ENCODE measurements at places on chromosomes 1 and 21.

DNA sequence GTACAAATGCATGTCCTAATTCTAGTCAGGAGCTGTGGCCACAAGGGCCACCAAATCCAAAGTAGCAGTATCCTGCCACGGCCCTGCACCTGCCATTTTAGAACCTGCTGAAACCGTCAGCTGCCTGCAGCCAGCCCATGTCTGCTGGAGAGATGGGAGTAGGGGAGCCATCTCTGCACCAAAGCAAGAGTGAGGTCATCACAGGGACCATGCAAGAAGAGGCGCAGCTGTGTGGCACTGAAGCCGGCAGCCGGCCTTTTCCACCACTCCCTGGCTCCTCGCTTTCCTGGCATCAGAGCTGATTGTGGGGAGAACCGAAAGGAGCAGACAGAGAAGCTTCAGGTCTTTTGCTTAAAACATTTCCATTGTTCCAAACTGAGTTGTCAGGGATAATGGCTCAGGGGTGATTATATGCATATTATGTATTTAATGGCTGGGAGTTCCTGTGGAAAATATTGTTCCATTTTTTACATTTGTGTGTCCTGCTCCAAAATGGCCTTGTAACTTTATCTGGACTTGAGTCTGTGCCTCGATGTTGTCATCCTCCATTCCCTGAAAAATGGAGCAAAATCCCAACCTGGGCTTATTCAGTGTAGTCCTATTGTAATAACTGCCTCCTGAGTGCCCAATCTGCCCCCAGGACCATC is 18.7 kb upstream of the NBL1 start:
- no peak for DNase-seq

- no peak for DNase-seq
Observed at GRCh38 chr1:225908013-225908640, 15.9 kb downstream of the PYCR2 start.

DNA sequence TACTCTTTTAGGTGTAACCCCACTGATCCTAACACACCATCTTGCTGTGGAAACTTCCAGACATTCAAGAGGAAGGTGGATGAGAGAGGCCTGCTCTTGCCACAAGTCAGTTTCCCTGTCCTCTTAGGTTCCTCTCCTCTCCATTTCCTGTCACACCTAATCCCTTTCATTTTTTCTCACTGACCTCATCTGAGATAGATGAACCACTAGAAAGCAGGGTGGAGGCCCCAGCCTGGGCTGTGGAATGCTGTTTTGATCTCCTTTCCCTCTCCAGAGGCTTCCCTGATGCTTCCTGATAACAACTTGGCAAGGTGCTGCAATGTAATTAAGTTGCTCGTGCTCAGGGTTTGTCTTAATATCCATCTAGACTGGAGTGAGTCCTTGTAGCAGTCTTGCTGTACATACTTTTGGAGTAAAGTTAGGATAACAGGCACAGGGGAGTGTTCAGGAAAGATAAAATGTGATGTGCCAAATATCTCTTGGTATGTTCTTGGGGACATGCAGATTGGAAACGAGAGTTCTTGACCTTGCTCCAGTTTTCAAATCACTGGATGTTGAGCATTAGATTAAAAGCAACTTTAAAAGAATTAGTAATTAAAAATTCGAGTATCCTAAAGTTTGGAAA is 11.2 kb downstream of the LRRC42 start:
- peak; percentile 56 for DNase-seq

DNA sequence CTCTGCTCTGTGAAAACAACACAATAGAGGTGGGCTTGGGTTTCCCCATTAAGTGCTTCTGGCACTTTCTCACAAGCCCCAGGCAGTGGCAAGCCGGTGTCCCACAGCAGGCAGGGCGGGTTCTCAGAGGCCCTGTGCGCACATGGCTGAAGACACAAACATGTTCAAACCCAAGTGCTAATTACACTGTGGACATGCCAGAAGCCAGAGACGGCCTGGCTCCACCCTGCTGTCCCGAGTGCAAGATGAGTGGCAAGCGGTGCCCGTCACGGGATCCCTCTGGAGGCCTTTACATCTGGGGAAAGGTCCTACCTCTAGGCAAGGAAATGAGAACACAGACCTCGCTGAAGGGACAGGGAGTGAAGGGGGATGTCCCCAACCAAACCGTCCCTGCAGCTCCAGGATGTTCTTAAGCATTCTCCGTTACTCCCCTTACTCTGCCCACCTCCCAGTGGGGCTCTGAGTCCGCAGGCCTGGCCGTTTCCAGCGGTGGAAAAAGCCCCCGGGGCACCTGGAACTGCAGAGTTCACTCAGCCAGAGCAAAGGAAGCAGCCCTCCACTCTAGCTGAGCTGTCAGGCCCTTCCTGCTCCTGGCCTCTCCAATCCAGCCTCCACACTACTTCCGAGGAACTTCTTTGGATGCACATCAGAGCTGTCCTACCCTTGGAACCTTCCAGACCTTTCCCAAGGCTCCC is 57.4 kb downstream of the SLC66A1 start:
- no peak for DNase-seq

DNA sequence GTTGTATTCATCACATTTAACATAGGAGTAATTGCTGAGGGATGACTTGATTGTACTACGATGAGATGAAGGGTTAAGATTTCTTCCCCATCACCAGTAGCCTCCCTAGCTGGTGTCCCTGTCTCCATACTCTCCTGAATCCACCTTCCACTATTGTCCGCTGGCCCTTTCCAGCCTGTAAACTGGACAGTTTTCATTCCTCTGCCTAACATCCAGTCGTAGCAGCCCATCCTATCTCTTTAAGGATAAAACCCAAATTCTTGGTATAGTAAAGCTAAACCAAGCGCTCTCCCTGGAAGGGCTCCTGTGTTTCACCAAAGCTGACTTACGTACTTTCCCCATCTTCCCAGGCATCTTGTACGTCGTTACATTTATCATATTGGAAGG is 670 bp downstream of the COX20 start:
- DNase-seq: no peak

DNA sequence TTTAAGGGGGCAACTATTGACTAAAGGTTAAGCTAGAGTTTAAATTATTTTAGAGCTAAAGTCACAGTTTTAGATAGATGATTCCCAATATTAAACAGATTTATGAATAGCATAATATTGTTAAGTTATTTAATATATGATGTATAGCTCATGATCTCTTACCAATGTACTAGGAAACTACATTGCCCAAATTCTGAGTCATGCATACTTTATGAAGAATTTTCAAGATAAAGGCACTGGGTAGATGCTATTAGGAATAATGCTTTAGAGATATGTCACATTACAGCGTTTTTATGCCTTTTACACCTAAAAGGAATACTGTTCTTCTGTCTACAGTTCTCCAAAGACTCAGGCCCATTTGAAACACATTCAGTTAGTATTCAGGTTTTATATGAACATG is 215.1 kb downstream of the NCAM2 start:
- no peak for DNase-seq

DNA sequence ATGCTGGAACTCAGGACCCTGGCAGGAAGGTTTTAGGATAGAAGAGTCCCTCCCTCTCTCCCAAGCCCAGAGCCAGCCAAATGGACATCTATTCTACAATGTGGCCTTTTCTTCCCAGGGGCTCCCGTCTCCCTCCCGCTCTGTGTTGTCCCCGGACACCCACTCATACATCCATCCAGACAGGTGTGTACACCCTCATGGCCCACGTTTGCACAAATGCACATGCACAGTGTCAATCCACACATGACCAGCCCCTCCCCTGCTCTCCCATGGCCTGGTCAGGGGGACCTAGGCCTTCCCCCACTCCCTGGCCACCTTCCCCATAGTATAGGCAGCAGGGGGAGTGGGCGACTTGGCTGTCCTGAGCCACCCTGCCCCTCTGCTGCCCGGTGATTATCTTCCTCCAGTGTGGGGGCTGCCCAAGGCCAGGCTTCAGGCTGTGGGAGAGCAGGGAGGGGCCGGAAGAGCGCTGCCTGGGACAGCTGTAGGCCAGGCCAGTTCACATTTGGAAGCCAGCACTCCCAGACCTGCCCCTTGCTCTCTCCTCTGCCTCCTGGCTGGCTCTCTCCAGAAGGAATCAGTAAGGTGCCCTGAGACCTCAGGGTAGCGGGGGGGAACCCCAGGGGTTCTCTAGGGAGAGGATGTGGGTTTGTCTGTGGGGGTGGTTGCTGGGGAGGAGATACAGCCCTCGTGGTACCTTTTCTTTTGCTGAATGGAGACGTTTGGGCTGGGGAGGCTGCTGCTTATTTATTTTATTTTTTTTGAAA is 4.1 kb upstream of the PTPN7 start:
- no peak for DNase-seq

DNA sequence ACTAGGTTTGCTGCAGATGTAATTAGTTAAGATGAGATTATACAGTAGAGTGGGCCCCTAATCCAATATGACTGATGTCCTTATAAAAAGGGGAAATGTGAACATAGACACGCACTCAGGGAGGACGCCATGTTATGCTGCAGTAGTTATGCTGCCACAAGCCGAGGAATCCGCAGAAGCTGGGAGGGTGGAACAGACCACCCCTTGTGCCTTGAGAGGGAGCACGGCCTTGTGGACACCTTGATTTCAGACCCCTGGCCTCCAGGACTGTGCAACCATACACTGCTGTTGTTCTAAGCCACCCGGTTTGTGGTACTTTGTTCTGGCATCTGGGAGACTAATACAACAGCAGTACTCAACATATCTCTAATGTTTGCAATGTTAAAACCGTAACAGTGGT is 57.9 kb upstream of the HIVEP3 start:
- no peak for DNase-seq

DNA sequence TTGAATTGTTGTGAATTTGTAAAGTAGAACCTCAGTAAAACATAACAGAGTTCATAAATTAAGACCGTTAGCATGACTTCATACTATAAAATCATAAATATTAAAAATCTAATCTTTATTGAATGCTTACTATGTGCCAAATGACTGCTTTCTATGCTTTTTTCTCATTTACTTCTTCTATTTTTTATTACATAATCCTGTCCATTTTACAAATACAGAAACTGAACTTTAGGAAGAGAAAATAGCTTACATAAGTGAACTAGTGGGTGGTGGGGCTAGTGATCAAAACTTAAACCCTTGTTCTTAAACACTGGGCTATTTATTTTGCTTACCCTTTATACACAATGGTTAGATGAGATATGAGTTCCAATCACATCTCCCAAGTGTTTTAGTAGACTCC is 122.3 kb downstream of the ZC3H11B start:
- no peak for DNase-seq
